ENCODE measurements at places on chromosomes 7 and 10. TPM values are rescaled to one million over a fixed set of nuclear protein-coding genes. Genes with fewer than 3 reads are reported as not detected.
A peak's percentile ranks its signal among the peaks of the same experiment; 100 is the strongest.

- H3K27ac ChIP-seq: no peak overlapping the region
- DNase-seq: no peak
- no peak overlapping the region for H3K4me3 ChIP-seq
- no peaks in the 10 kb centered on the region for H3K4me1 ChIP-seq
These were observed 192.9 kb downstream of the PTPN20 start for GRCh38 chr10:47104151-47104605.

DNA sequence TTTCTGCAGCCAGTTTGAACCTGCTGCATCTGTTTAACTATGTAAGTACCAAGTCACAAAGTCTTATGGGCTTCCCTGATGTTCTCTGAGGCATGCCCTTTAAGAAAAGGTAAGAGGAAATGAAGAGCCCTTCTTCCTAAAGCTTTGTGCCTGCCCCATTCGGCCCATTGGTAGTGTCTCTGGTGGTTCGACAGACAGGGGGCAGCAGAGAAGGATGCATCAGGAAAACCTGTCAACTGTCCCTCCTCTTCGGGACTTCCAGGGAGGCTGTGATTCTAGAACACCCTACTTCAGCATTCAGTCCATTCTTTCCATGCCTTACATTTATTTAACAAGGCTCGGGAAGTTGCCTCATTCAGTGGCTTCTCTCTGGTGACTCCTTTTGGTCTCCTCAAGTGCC is 1.9 kb upstream of the SFRP4 start:
- no peak overlapping the region for H3K4me3 ChIP-seq
- no peaks in the 10 kb centered on the region for H3K36me3 ChIP-seq
- peak; percentile 54 for DNase-seq
- H3K27ac ChIP-seq: no peak overlapping the region
- H3K27me3 ChIP-seq: peaks cover 12% of the 10 kb centered on the region
- no peaks in the 10 kb centered on the region for H3K4me1 ChIP-seq

DNA sequence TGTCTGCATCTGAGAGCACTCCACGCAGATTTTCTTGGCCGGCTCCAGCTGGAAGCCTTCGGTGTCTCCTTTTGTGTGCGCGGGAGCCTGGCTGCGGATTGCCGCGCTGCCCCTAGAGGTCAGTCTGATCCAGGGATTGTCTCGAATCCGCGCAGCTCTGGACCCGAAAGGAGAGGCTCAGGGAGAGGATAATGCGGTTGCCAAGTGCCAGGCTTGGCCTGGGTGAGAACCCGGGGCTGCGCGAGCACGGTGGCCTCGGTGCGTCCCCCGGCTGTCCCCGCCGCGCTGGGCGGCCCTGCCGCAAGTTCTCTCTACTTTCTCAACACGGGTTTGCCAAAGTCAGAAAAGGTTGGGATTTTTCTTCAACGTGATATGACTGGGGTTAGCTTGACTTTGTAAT is 140.9 kb downstream of the ADCYAP1R1 start:
- no peak overlapping the region for H3K4me3 ChIP-seq
- peak; percentile 90 for DNase-seq
- no peaks in the 10 kb centered on the region for H3K27me3 ChIP-seq

GRCh38 chr10:49389361-49389933 is 6.4 kb downstream of the DRGX start:
- H3K4me1 ChIP-seq: no peaks in the 10 kb centered on the region
- DNase-seq: no peak
- no peak overlapping the region for H3K27ac ChIP-seq
- H3K4me3 ChIP-seq: no peak overlapping the region
- H3K36me3 ChIP-seq: no peaks in the 10 kb centered on the region
- peaks cover 10% of the 10 kb centered on the region for H3K27me3 ChIP-seq

- H3K4me3 ChIP-seq: no peak overlapping the region
- 0 out of 2 replicates have a peak, but pooled peaks cover 2% of the 10 kb centered on the region for H3K4me1 ChIP-seq
- peaks cover 21% of the 10 kb centered on the region for H3K36me3 ChIP-seq
- DNase-seq: no peak
These were observed 2.6 kb downstream of the TMEM243 start for GRCh38 chr7:87216701-87217508.

- H3K4me3 ChIP-seq: no peak overlapping the region
- H3K4me1 ChIP-seq: no peaks in the 10 kb centered on the region
- H3K27ac ChIP-seq: no peak overlapping the region
- H3K27me3 ChIP-seq: no peaks in the 10 kb centered on the region
These were observed 15.1 kb downstream of the LSMEM1 start for GRCh38 chr7:112495810-112496462.

DNA sequence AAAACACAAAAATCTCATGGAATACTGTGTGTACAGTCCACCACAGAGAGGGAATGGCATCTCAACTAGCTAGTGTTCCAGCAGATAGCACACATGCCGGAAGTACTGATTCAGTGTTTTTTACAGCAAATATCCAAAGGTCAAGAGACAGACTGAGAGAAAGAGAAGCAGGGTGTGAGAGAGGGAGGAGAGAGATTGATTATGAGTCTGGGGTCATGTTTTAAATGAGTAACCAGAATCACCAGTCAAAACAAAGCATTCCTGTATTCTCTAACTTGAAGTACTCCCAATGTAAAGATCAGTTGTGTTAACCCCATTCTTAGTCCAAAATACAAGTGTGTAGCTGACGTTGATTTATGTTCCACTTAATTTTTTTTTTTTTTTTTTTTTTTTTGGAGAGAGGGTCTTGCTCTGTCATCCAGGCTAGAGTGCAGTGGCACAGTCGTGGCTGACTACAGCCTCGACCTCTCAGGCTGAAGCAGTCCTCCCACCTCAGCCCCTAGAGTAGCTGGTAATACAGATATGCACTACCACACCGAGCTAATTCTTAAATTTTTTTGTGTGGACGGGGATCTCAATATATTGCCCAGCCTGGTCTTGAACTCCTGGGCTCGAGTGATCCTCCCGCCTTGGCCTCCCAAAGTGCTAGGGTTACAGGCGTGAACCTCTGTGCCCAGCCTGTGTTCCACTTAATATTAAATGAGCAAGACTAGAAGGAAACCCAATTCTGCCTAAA is 114.2 kb downstream of the TAF3 start:
- H3K27ac ChIP-seq: no peak overlapping the region
- no peaks in the 10 kb centered on the region for H3K4me1 ChIP-seq
- H3K27me3 ChIP-seq: no peaks in the 10 kb centered on the region

DNA sequence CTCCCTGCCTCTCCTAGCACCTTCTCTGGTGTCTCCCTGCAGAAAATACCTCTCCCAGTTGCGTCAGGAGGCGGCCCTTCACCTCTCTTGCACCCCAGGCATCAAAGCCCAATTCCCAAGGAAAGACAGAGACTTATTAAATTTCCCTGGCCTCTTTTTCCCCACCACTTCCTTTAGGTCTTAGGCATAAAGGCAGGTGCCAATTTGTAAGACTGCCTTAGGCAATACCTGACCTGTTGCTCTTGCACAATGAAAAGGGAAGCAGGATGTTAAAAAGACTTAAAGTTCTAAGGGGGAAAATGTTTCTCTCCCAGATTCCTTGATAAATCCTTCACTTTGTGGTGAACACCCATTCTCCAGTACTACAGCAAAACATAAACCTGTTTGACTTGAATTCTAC is 186.7 kb downstream of the SLC25A13 start:
- H3K4me3 ChIP-seq: no peak overlapping the region
- no peak for DNase-seq
- H3K36me3 ChIP-seq: peaks cover 32% of the 10 kb centered on the region
- no peak overlapping the region for H3K27ac ChIP-seq
- H3K27me3 ChIP-seq: no peaks in the 10 kb centered on the region

- H3K27me3 ChIP-seq: no peaks in the 10 kb centered on the region
- no peaks in the 10 kb centered on the region for H3K4me1 ChIP-seq
- no peak for DNase-seq
- H3K27ac ChIP-seq: no peak overlapping the region
These were observed 4.0 kb downstream of the BRAF start for GRCh38 chr7:140920745-140921144.

DNA sequence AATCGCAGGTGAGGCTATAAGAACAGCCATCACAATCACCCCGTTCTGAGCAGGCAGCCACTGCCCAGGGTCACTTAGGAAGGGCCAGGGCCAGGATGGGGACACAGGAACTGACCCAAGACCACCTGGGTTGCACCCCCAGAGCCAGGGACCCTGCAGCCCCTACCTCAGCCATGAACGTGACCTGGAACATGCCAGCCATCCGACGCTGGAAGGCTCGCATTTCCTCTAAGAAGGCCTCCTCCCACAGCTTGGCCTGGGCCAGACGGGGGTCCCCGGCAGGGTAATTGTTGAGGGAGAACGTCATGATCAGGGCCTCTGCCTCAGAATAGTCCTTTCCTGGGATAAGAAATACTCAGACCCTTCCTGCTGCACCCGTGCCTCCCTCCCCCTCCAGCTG is 5.0 kb downstream of the NPC1L1 start:
- DNase-seq: no peak
- H3K27me3 ChIP-seq: no peaks in the 10 kb centered on the region
- H3K4me1 ChIP-seq: no peaks in the 10 kb centered on the region
- no peak overlapping the region for H3K27ac ChIP-seq
- H3K36me3 ChIP-seq: no peaks in the 10 kb centered on the region

DNA sequence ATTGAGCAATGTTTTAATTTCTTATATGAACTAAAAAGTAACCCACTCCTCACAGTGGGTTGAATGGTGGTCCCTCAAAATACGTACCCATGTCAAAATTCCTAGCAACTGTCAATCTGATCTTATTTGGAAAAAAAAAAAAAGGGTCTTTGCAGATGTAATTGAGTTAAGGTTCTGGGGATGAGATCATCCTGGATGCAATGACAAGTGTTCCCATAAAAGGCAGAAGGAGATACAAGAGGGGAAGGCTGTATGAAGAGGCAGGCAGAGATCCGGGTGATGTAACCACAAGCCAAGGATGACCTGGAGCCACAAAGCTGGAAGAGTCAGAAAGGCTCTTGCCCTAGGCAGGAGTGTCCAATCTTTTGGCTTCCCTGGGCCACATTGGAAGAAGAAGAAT is 516.3 kb upstream of the MKI67 start:
- H3K27me3 ChIP-seq: no peaks in the 10 kb centered on the region
- no peaks in the 10 kb centered on the region for H3K36me3 ChIP-seq
- H3K4me3 ChIP-seq: no peak overlapping the region
- H3K27ac ChIP-seq: no peak overlapping the region
- no peak for DNase-seq
- H3K4me1 ChIP-seq: no peaks in the 10 kb centered on the region

MMP21 gene
- not detected for total RNA-seq

SPDYE9 gene
- total RNA-seq: not detected

NANOS1 gene
- total RNA-seq: 4.5 TPM

FEZF1 gene
- total RNA-seq: 41.5 TPM

NUDCD3 gene
- 85.9 TPM for total RNA-seq

GIMAP8 gene
- total RNA-seq: not detected
